ENCODE measurements at places on chromosomes 2 and 18.

DNA sequence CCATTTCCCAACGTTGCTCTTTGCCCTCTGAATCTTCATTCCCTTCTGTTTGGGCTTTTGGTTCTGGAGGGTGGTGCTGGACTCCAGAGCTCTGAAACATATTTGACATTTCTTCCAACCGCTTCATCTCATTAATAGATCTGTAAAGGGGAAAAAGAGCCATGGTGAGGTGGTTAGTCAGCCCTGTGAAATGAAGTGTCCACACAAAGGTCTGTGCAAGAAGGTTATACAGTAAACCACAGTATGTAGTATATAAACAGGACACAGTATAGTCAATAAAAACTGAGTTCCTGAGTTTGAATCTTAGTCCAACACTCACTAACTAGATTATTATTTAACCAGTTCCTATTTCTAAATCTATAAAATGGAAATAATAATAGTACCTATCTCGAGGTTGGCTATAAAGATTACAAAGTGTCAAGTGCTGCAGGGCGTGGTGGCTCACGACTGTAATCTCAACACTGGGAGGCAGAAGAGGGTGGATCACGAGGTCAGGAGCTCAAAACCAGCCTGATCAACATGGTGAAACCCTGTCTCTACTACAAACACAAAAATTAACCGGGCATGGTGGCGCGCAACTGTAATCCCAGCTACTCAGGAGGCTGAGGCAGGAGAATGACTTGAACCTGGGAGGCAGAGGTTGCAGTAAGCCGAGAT lies 13.1 kb downstream of the STARD7 start:
- DNase-seq = no peak

- DNase-seq = no peak
Observed at GRCh38 chr2:232503809-232504323, 16.2 kb upstream of the ECEL1 start.

- DNase-seq = no peak
Observed at GRCh38 chr18:35106845-35107148, 65.6 kb downstream of the MAPRE2 start.

DNA sequence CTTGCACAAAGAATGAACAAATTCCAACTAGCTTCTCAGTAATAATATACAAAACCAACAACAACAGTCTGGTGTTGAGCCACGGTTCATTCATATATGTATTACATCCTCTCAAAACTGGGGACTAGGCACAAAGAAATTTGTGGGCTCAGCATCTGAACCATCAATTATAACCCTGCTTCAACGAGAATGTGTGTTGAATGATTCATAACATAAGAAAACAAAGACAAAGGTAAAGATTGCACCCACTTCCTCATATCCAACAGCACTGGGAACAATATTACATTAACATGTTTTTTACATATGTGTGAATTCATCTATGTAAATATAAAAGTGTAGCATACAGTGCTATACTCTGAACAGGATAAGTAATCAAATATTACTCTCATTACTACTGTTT lies 144.8 kb downstream of the CDH2 start:
- DNase-seq = no peak

All from effector CD8-positive, alpha-beta T cell (primary cell).